ENCODE measurements at places on chromosomes 2 and 18.

DNA sequence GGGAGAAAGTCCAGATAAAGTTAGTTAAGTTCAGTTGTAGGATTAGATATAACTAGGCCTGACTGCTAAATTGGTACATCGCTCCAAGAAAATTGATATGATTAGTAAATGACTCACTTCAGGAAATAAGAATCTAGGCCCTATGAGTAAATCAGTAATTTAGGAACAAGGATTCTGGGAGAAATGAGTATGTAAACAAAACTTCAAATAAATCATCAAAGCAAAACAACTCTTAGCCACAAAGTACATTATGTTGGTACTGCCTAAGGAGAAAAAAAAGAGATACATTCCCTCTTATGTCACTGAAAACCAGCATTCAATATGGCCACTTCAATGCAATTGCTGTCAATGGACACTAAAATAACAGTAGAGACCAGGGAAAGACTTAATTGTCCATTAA, 529.1 kb downstream of the ZNF804A start:
- no peak for DNase-seq

GRCh38 chr18:8615397-8616027, 6.3 kb downstream of the RAB12 start:
- DNase-seq = peak; percentile 39

DNA sequence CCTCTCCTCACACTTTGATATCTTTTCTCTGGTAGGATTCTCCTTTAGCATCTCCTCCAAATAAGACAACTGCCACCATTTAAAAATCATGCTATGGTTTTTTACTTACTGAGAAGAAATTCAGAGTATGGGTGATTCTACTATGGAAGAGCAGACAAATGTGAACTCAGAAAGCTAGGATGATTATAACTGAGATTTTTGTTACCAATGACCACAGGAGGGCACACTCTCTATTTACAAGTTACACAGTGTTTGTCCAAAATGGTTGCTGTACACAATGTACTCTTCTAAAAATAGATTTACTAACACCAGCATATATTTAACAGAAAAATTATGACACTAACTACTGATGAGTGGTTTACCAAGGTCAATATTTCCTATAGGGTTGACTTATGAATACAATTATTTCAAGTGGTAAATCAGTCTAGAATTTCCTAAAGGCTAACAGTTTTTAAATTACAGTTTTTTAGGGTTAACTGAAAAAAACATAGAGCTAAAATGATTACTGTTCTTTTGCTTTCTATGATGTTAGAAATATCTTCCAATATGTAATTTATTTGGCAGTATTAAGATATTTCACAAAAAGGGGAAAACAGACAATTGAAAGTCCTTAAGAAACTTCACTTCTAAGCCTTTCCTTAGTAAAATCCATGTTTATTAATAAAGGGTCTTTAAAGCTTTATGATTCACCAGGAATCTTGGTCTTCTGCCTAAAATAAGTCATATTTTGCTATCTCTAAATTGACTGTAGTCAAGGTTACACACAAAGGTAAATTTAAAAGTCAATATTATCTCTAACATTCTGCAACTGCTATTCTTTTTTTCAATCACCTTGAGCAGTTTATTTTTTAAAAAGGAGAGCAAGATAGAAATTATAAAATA, 57.2 kb downstream of the MAP4K3 start:
- DNase-seq = no peak

DNA sequence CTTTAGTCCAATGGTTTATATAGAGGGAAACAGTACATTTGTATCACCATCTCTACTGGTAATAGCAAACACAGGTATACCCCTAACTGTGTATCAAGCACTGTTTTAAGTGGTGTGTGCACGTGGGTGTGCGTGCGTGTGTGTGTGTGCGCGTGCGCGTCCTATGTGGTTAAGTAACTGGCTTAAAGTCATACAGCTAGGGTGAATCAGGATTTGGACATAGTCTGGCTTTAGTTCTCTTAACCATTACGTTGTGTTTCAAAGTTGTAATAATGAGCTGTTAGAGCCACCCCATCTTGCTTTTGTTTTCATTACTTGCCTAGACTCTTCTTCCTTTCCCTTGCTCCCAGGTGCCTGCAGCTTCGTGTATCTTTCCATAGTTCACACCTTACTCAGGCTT, 2.1 kb downstream of the HADHB start:
- no peak for DNase-seq

- no peak for DNase-seq
Measured at GRCh38 chr2:100778637-100779450, 41.1 kb upstream of the NPAS2 start.

- DNase-seq = no peak
Measured at GRCh38 chr2:36168115-36168514, 187.5 kb upstream of the CRIM1 start.

DNA sequence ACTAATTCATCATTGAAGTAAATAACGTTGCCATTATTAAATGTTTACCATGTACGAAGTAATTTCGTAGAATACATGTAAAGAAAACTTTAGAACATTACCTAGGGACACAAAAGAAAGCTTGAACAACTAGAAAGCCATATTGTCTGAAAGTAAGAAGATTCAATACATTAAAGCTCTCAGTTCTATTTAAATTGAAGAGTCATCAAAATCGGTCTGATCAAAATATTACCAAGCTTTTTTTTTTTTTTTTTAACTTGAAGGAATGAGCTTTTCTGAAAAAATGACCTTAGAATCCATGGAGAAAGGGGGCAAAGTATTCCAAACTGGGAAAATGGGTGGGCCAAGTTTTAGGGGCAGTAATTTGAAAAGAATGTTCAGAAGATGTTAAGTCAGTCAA, 300.8 kb downstream of the GPD2 start:
- no peak for DNase-seq

DNA sequence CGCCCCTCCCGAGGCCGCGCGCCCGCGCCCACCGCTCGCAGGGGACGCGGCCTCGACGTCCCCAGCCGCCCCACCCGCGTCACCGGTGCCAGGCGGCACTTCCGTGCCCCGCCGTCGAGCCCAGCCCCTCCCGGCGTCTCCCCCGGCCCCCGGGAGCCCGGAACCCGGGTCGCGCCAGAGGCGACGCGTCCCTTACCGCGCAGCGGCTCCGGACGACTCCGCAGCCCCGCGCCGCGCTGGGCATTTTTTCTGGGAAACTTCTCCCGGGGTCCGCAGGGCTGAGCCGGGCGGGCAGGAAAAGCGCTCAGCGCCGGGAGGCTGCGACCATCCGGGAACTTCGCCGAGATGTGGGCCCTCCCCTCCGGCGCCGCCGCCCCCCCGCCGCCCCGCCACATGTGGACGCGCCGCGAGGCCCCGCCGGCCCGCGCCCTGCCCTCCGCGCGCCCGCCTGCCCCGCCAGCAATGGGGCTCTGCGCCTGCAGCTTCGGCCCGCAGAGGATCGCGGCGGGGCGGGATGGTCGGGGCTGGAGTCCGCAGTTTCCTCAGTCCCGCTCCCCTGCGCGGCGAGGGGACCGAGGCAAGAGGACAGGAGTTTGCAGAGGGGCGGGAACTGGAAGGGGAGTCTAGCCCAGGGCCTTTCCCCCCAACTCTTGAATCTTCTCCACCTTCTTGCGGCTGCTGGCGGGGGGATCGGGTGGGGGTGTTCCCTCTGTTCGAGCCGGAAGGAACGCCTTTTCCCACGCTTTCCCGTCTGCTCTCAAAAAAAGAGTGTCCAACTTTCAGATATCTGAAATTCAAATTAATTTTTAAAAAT, 81.5 kb downstream of the CHRNA1 start:
- peak; percentile 71 for DNase-seq
